Stimulated activated CD8-positive, alpha-beta memory T cell treated with anti-CD3 and anti-CD28 coated beads, Interleukin-4, amount 100 ng/mL, for 24 hours (primary cell): ENCODE measurements at places on chromosomes 1 and 21.

GRCh38 chr1:244113532-244114320, 62.6 kb downstream of the ZBTB18 start:
- DNase-seq = no peak

DNA sequence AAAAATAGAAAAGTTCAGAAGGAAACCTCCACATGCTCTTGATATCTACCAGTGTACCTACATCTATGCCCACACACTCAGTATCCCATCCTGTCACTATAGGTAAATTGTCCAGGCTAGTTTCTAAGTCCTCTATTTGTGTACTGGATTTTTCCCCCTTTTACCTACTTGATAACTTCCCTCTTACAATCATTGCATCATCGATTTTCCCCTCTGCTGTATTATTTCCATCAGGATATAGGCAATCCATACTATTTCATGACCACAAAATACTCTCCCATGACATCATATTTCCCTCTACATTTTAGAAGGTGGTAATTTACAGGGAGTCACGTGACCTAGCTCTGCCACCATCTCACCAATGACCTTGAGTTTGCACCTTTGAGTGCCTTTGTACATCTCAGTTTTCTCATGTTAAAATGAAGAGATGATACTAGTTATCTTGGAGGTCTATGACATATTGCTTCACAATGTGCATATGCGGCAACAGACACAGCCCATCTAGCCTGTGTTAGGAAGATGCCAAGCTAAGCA, 88.2 kb downstream of the GDAP2 start:
- no peak for DNase-seq

GRCh38 chr1:203995228-203995627, 77.7 kb upstream of the SOX13 start:
- DNase-seq = no peak

DNA sequence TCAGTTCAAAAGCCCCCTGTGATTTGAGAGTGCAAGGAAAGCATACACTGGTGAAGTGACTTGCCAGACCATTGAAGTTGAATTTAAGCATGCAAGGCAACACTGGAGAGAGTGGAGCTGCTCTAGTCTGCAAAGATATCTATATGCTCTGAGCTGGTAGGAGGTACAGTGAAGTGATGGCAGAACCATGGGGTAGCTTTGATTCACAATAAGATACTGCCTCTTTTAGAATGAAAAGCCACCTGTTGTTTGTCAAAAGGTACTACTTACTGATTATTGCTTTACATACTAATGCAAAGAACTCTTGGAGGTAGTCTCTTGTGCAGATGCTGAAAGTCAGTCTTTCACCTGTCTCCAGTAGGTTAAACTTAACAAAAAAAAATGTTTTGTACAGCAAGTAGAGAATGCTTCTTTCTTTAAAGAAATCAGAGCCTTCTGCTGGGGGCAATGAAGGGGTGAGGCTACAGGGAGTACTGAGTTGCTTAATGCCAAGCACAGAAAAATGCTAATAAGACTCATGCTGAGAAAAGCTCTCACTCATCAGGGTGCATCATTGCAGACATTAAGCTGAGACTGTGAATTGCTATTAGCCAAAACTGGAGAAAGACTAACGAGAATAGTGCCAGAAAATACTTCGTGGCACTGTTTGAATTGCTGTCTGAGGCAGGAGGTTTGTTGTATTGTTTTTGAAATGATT, 1150.5 kb upstream of the TMPRSS15 start:
- DNase-seq = no peak

DNA sequence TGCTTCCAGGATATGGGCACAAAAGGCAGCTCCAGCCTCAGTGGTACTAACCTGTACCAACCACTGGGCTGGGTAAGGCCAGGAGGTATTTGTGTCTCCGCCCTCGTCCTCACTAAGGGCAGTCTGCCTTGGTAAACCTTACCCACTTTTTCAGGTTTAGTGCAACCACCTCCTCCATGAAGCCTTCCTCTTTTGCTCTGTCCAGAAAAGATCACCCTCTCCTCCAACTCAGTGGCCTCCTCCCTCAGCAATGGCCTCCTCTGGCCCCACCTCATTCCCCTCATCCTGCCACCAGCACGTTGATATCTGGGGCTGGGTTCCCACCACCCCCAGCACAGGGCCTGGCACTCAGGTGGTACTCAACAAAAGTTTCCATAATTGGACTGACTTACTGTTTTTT, 161.5 kb downstream of the GRIK3 start:
- no peak for DNase-seq

DNA sequence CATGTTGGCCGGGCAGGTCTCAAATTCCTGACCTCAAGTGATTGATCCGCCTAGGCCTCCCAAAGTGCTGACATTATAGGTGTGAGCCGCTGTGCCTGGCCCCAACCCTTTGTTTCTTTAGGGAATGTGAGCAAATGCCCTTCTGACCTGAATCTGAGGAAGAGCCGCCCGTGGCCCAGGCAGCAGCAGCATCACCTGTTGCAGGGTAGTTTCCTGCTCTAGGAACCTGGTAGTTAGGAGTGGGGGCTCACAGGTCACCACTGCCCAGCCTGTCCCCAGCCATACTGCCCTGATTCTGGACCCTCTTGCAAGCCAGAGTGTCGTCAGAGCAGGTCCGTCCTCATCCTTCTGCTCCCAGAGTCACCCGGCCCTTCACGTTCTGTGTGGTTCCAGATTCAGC, 13.0 kb downstream of the YBEY start:
- DNase-seq = no peak

DNA sequence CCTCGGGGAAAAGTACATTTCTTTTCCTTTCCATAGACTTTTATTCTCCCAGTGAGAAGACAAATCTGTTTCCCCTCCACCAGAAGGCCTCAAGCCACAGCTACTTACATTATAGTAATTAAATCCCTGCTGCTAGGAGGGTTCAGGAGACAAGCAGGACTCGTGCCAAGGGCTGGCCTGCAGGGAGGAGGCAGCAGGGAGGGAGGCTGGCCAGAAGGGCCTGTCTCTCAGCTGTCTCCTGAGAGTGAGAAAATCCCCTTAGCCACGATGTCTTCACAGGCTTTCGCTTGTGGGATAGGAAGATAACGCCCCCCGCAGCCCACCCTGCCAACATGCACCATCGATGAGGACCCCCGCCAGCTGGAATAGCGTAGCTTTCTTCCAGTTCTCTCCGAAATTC, 14.0 kb downstream of the KCNN3 start:
- DNase-seq = no peak

DNA sequence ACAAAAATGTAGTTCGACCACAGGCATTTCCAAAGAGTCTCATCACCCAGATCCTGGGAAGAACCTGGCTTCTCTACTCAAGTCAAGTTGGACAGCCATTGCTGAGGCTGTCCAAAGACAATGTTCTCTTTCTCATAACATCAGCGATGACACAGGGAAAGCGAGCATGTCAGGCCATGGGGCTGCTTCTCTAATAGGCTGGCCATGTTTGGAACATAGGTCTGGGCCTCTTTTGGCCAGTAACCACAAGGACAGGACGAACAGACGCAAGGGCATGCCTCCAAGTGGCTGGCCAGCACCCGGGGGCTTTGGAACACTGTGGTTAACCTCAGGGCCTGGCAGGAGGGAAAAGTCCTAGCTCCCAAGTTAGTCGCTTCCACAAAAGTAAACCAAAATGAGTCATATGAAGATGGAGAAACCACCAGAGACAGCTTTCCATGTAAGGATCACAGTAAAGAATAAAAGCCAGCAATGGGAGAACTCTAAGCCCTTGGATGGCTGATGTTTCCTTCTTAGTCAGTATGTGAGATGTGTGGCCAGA, 80.6 kb upstream of the SLC44A3 start:
- no peak for DNase-seq

DNA sequence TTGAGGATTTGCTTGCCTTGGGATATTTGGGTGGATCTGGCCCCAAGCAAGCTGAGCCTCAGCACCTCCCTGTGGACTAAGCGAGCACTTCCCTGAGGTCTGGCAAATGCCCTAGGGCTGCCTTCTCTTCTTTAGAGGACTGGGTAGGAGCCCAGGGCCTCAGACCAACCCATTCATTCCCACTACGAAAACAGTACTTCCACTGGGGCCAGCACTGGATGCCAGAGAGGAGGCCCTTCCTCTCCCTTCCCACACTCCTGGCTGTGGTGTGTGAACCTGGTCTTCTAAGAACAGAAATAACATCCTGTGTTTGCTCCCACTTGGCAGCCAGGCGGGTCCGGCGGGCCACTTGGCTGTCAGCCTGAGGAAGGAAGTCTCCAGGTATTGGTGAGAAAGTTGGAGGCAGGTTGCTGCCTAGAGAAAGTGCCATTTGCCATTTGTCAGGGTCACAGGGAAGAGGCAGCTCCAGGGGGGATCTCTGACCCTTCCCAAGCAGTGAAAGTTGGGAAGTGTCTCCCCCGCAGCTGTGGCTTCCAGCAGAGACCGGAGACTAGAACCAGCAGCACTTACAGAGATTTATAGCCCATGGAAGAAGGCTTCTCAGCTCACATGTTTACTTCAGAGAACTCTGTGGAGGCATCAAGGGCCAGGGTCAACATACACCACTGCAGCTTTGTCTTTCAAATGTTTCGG, 323.5 kb downstream of the SIPA1L2 start:
- DNase-seq = no peak

DNA sequence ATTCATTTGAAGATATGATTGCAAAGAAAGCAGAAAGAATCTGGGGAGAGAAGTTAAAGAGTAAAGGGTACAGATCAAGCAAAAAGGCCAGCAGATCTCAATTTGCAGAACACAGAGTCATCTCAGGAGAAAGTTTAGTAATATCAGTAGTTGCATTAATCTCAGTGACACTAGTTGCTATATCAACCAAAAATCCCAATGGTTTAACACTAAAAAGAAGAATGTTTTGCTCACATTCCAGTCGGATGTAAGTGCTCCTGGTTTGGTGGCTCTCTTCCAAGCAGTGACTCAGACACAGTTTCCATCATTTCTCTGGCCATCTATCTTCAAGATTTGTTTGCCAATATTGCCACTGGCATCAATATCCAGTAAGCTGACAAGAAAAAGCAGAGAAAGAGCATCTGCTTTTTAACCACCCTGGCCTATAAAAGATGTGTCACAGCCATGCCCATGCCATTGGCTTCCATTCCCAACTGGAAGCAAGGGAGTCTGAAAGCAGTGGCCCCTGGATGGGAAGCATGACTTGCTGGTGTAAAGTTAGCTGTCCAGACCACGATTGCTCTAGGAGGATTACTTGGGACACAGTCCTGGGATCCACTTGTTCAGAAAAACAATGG, 45.5 kb upstream of the AIM2 start:
- DNase-seq = no peak

GRCh38 chr21:38765056-38765455, 40.7 kb upstream of the ETS2 start:
- DNase-seq = no peak

- DNase-seq = no peak
These were observed 143.0 kb downstream of the DNM3 start for GRCh38 chr1:171984262-171984661.

DNA sequence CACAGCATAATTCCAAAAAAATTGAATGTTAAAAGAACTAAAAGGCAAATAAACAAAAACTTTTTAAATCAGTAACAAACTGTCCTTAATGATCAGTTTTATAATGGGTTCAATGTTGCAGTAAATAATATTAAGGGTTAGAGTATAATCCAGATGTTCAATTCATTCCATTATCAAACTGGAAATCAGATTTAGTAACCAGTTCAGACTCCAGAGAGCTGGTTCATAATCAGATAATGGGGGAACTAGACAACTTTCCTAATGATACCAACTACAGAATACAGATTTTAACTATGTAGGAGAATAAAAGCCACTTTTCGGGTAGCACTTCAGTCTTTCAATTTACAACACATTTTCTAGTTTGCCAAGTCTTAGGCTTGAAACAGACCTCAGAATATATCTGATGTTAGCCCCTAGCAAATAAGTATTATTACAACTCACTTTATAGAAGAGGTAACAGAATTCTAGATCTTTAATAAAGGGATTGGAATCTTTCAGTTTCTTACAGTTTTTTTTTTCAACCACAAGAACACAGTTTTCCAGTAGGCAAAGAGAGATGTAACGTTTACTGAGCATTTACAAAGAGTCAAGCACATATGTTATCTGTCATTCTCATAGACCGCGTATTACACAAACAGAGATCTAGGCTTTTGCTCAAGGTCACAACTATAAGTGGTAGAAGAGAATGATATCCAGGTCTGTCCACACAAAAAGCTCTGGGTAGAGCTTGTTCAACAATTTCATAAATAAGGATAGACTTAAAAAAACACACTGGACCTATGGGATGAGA, 1.9 kb upstream of the DCAF6 start:
- DNase-seq = no peak

DNA sequence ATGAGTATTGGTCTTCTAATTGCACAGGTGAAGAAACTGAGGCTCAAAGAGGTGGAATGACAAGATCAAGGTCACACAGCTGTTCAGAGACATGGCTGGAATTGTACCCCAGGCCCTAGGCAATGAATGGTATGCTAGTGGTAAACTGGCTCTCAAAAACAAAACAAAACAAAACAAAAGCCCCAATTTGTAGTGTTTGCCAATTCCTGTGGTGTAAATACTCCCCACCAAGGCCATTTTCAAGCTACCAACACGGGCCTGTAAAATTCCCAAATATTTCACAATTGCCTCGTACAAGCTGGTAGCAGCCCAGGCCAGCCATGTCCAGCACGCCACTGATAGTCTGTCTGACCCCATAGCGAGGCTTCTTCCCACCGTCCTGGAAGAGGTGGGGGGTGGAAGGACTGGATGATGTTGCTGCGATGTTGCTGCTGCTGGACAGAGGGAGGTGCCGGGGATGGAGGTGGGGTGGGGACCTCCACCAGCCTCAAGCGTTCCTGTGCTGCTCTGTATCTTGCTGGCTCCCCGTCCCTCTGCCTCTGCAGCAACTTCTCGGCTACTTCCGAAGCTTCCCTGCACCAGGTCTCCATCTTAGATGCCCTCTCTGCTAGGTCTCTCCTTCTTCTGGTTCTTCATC, 62.2 kb upstream of the RUNX3 start:
- no peak for DNase-seq

GRCh38 chr1:235642011-235642942, 7.3 kb downstream of the GNG4 start:
- DNase-seq = peak; percentile 45

GRCh38 chr21:43764576-43765495, 11.3 kb downstream of the CSTB start:
- no peak for DNase-seq

DNA sequence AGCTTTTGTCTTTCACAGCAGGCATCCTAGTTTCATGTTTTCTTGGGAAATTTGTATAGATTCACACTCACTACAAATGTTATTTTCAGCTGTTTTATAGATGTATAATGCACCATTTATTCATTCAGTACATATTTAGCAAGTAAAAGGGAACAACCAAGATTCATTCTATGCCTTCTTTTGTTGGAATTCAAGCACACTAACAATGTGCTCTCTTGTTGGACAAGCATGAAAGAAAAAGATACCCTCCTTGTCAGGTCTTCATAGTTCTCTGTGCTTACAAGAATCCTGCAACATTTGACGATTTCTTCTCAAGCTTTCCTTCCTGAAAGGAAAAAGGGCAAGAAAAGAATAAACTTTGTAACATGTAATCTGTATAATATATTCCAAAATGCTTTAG, 456.0 kb downstream of the USP25 start:
- no peak for DNase-seq

- DNase-seq = no peak
These were observed 10.9 kb downstream of the PCSK9 start for GRCh38 chr1:55050283-55050682.
